ENCODE measurements at places on chromosomes 16 and 17.

DNA sequence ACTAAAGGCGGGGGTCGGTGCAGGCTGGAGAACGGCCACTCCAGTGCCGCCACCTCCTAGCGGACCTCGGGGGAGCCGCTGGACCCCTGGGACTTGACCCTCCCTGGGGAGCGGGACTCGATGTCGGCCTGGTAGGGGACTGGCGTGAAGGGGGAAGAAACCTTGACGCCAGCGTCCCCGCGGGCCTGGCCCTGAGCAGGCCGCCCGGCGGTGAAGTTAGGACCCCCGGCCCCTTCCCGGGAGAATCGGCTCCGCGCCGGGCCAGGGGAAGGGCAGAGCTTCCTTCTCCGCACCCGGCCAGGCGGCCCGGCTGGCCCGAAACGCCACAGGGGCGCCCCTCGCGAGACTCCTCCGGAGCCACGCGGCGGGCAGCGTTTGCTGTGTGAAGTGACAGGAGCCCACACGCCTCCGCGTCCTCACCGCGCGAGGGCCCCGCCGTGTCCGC is 389 bp downstream of the DUS1L start:
- DNase-seq, result no peak

DNA sequence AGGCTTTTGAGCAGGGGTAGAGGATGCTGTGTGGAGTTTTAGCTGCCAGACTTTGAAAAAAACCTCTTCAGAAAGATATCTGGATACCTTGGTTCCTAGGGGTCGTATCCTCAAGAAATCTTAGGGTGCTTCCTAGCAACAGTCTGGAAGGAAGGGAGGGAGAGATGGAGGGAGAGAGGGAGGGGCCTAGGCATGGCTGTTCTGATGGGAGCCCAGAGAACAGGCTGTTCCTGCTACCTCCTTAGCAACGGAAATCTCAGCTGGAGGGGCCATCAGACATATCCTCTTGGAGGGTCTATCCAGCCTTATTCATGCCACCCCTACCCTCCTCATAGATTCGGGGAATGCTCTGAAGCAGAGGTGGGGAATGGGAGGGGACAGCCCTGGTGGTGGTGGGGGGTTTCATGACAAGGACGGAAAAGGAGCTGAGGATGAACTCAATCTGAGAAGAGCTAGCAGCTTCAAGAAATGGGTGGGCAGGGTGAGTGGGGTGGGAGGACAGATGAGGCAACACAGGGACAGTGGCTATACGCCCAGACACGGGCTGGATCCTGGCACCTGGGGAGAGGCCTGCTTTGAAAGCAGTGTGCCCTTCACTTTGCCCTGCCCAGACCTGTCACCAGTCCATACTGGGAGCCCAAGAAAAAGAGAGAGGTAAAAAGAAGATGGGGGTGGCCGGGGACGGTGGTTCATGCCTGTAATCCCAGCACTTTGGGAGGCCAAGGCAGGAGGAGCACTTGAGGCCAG is 2.9 kb upstream of the THRA start:
- DNase-seq, result no peak

- DNase-seq, result no peak
Measured at GRCh38 chr16:22934786-22935185, 120.8 kb downstream of the HS3ST2 start.

DNA sequence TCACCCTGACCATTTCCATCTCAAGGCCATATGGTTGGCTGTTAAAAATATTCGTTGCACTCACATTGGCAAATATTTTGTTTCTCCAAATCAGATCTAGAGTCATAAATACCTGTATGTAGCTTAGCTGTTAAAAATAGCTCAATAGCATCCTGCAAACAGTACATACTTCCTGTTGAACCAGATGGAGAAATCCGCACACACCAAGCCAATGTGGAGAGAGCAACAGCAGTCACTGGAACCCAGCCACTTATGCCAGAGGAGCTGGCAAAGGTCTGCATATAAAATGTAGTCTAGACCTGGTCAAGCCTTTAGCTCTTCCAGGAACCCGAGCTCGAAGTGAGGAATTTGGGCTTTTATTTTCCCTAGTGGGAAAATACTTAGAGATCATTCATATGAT is 146.4 kb upstream of the KCNJ16 start:
- DNase-seq, result no peak

- peak; percentile 47 for DNase-seq
Measured at GRCh38 chr17:74749279-74750038, 1.0 kb downstream of the NHERF1 start.

DNA sequence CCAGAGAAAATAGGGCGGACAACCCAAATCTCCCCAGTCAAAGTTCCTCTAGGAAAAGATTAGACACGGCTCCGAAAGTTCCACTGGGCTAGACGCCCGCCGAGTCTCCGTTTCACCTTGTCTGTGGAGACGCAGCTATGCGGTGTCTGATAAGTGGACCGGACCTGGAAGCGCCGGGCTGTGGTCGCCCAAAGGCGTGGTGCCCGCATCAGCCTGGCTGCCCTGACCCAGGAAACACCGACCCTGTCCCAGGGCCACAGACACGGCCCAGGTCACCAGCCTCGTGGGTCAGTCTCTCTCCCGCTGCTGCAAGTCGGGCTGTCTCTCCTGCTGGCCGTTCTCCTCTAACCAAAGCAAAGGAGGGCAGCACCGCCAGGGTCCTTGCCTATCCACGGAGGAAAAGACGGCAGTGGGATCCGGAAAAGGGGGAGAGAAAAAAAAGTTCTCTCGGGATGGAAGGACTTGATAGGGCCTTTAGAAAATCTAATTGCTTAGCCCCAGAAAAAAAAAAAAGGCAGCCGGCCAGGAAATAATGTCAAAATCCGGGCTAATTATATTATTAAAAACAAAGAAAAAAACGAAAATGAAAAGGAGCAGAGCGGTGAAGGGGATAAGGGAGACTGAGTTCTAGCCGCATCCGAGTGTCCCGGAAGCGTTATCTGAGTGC is 13.9 kb upstream of the FOXF1 start:
- DNase-seq, result no peak

DNA sequence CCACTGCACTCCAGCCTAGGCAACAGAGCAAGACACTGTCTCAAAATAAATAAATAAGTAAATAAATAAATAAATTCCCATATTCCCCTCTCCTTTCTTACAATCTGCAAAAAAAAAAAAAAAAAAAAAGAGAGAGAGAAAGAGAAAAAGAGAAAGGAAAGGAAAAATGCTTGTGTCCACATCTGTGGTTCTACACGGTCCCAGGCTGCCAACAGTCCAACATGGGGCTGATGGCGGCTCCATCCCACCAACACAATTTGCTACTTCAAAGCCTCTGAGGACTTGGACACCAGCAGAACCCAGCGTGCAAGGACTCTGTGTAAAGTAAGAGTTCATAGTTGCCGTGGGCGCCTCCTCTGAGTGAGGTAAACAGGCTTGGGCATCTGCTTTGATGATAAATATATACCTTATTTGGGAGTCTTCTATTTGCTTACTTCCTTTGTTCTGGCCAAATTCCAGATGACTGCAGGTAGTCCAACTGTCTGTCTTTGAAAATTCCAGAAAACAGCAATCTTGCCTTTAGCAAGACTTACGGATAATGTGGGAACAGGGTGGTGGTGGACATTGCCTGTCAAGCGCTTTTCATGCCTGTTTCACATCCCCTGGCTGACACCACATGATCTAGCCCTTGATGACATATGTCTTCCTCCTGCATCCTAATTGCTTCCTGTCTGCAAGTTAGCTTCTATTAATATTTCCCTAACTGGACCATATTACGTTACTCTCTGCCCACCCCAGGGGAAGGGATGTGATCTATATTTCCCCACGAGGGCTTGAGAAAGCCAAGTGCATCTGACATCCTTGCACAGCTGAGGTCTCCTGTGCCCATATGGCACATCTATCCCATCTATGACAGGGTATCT is 10.1 kb downstream of the LITAF start:
- no peak for DNase-seq

DNA sequence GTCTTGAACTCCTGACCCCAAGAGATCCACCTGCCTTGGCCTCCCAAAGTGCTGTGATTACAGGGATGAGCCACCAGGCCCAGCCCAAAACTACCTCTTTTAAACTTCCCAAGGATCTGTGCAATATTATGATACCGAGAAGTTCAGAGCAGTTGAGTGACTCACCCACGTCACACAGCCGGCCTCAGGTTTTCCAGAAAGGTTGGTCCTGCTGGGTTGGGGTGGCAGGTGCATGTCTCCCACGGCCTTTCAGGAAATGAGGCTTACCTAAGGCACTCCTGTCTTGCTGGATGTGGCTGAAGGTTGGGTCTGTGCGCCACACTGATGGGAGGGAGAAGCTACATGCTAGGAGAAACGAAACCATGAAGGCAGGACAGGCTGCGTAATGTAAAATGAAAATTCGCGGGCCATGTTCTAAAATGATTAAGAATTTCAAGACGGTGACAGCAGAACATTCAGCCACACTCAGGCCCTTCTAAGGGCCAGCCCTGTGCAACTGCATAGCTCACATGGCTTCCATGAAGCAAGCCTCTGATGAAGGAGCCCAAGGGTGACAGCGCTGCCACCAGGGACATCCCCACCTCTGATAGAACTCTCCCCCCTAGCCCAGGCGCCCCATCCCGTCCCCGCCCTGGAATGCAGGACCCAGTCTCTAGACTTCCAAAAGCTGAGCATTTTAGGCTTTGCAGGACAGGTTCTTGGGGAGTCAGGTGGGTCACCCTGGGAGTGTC is 6.6 kb upstream of the GLIS2 start:
- no peak for DNase-seq

GRCh38 chr17:27281438-27281837 is 12.5 kb upstream of the WSB1 start:
- DNase-seq, result no peak

DNA sequence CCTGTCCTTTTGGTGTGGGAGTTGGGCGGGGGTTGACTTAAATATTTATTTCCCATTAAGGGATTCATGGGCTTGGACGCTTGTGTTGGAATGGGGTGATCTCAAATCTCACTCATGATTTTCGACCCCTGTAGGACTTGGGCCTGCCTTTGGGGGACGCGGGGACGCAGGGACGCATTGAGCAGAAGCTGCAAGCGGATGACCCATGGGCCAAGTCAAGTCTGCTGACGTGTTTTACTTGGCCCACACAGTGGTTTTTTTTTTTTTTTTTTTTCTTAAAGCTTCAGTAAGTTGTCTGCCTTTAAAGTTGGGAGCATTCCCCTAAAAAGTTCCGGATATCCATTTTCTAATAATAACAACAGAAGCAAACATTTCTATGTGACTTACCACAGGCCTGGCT is 28.9 kb downstream of the CMIP start:
- DNase-seq, result no peak

DNA sequence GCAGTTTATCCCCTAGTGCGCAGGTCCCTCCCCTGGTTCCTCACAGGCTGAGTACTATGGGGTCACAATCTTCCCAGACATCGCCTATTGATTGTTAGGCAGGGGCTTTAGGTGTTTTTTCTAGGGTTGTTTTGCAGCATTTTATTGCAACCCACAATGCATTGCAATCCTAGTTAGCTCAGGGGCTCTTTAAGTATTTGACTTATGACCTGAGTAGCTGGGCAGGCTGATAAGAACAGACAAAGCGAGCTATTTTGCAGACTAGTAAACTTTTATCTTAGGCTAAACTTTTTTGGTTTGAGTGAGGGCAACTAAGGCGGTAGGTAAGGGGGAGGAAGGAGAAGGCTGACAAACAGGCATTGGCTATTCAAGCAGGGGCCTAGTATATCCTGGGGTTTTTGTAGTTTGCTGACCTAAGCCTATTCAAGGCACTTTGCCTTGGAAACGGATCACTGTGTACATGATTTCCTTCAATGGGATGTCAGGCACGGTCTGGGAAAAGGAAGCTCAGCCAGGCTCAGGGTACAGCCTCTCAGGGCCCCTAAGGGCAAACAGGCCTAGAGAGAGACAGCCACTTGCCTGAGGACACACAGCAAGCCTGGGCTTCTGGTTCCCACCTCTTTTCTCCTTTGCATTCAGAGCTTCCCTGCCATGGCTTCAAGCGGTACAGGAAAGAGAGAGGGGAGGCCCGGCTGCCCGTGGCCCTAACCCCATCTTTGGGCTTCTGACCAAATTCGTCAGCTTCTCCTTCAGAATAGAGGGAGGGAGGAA is 6.4 kb downstream of the DRC7 start:
- peak; percentile 77 for DNase-seq
